Inflammatory macrophage treated with lipopolysaccharide for 4 hours (primary cell): ENCODE measurements at places on chromosomes 12 and 14.

DNA sequence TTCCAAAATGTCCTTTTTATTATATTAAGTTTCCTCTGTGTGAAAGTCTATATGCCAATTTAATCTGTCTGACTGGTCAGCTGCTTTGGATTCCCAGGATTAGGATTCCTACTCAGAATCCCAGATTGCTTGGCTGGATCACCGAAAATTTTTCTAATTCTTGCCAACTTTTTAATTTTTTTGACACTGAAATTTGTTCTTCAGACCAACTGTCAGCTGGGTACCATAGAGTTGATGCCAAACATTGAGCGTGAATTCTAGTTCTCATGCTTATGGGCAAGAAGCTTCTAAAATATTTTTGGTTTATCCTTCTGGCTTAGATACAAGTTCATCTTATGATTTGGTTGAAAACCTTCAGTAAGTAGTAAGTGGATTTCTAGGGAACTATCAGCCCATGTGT is 1611.4 kb upstream of the FLRT2 start:
- DNase-seq: no peak

- no peak for DNase-seq
Measured at GRCh38 chr12:5407034-5407856, 24.7 kb upstream of the NTF3 start.

DNA sequence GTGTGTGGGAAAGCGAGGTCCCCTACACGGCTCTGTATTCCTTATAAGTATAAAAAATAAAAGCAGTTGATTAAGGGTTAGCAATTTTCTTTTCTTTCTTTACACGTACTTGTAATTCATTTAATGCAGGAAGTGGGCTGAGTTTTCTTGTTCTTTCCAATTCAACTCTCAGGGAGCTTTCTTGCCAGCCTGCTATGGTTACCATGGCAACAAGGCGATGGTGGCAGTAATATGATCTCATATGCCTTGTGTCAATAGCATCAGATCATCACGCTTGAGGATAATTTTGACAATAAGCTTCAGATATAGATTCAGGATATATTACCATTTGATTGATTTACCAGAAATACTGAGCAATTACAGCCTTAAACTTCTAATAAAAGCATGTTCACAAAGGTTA is 466.5 kb downstream of the APAF1 start:
- no peak for DNase-seq

GRCh38 chr12:67419810-67420209 is 150.7 kb downstream of the CAND1 start:
- no peak for DNase-seq

GRCh38 chr12:54581412-54581811 is 7.0 kb downstream of the PPP1R1A start:
- no peak for DNase-seq

DNA sequence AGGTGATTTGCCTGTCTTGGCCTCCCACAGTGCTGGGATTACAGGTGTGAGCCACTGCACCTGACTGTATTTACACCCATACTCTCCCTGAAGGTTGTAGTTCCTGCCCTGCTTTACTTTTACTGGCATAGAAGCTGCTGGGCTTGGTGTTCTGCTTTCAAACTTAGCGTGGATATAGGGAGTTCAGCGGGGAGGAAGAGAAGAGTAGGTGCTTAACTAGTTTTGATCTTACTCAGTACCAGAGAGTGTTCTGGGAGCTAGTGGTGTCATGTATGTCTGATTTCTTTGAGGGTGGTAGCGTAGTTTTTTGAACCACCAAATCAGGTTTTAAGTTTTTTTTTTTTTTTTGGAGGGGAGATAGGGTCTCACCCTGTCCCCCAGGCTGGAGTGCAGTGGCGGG is 13.8 kb downstream of the RCOR1 start:
- DNase-seq: no peak
